ENCODE measurements at places on chromosomes 12 and 14. TPM values are rescaled to one million over a fixed set of nuclear protein-coding genes. Genes with fewer than 3 reads are reported as not detected.

ATF7 gene
- 9.8 TPM for total RNA-seq

KCNH5 gene
- under 0.01 TPM for total RNA-seq

OR4E1 gene
- not detected for total RNA-seq

SERPINA9 gene
- total RNA-seq = not detected

ARHGAP9 gene
- not detected for total RNA-seq

GARIN6 gene
- total RNA-seq = not detected

MDM2 gene
- 302 TPM for total RNA-seq

KRT83 gene
- not detected for total RNA-seq

DBX2 gene
- not detected for total RNA-seq

KRT85 gene
- not detected for total RNA-seq

KRT80 gene
- 0.83 TPM for total RNA-seq

ACOT4 gene
- 0.59 TPM for total RNA-seq

MYL2 gene
- not detected for total RNA-seq

AICDA gene
- total RNA-seq = not detected

CLEC4C gene
- total RNA-seq = not detected

PTPRR gene
- 0.30 TPM for total RNA-seq

PRKAB1 gene
- total RNA-seq = 9.8 TPM

AQP6 gene
- total RNA-seq = not detected

SERPINA3 gene
- total RNA-seq = 4.6 TPM

LRFN5 gene
- total RNA-seq = 5.6 TPM

MRPL52 gene
- 25.1 TPM for total RNA-seq

TMEM233 gene
- total RNA-seq = not detected

SNAPC1 gene
- 23.8 TPM for total RNA-seq

CSRP2 gene
- 127 TPM for total RNA-seq

NOS1 gene
- total RNA-seq = not detected

PMCH gene
- not detected for total RNA-seq

LRP6 gene
- total RNA-seq = 52.3 TPM

C12orf50 gene
- not detected for total RNA-seq

MAP3K9 gene
- total RNA-seq = 1.4 TPM

ANAPC7 gene
- 38.3 TPM for total RNA-seq

MAPK1IP1L gene
- total RNA-seq = 17.8 TPM
